ENCODE measurements at places on chromosomes 3 and 15.

- no peak for DNase-seq
Measured at GRCh38 chr15:38547255-38547997, 17.2 kb downstream of the RASGRP1 start.

DNA sequence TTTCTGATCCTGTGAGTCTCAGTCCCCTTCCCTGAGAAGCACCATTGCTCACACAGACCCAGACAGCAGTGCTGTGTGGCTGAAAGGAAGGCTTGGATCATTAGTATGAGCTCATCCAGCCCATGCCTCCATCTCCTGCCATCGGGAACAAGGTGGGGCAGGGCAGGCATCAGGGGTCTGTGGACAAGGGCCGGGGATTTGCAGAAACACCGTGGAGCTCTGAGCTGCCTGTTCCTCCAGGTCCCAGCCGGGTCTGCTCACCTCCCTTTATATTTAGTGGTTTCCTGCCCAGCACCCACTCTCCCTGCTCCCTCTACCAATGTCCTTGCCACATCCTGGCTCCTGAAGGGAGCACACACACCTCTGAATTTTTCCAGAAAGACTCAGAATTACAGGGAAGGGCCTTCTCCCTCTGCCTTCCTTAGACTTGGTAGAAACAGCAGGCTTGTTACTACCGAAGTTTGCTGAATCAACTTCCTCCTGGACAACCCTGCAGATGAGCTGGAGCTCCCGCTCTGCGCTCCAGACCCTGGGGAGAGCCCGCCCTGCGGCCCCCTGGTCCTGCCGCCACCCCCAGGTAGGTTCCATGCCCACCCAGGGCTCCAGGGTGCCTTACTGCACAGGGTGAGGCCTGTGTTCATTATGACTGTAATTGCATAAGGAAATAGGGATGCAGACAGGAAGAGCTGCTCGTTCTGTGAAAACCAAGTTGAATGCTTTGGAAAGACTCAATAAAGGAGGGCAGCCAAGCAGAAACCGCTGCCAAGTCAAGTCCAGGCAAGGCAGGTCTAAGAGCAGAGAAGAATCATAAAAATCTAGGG lies 128.1 kb downstream of the NSMCE3 start:
- DNase-seq = no peak

DNA sequence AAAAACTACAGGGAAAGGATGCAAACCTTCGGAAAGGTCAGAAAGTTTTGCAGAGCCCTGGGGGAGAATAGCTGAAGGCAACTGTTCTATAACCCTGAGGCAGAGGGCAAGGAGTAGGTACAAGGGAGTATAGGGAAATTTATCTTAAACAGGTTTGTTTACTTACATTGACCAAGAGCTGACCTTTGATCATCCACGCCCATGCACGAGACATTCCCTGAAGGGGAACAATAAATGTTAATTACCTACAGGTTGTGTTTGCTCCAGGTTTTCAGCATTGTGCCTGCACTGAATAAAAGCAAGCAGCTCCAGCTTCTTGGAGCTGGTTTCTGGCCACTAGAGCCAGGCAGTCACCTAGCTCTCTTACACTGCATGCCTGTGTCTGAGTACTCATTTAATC lies 524.5 kb upstream of the TGFBR2 start:
- DNase-seq = no peak

GRCh38 chr3:21621181-21621651 lies 129.8 kb downstream of the ZNF385D start:
- no peak for DNase-seq

DNA sequence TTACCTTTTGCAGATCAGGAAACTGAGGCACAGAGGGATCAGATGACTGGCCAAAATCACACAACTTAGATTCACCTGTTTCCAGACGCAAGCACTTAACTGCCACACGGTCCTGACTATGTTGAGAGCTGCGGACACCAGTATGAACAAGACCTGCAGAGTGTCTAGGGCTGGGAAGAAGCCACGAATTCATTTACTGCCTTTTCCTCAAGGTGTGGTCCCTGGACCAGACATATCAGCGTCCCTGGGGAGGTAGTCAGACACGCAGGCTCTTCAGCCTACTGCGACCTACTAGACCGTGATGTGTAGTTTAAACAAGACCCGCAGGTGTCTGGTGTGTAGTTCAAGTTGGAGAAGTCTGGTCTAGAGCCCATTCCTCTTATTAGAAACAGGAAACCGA lies 541 bp upstream of the SLC6A11 start:
- DNase-seq = no peak

GRCh38 chr15:39128746-39129145 lies 452.1 kb upstream of the THBS1 start:
- no peak for DNase-seq

DNA sequence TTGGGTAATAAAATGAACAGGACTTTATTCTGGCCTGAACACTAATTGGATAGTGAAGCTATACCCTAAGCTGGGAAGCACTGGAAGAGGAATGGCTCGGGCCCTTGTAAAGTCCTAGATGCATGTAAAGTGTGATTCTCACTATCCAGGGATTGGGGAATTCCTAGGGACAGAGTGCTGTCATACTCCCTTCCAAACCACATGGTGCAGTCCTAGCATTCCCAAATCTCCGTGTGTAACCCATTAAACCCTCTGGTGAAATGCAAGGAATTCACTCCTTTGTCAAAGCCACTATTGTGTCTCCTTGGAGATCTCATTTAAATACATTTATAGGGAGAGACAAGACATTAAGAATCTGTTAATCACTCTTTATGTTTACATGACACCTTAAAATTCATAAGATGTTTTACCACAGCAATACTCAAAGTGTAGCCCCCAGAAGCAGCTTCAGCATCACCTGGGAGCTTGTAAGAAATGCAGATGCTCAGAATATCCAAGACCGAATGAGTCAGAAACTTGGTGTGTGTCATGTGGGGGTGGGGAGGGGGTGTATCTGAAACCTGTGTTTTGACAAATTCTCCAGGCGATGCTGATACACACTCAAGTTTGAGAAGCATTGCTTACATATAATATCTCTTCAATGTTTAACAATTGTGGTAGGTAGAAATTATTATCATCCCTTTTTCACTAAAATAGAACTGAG lies 121.8 kb upstream of the NPHP3 start:
- no peak for DNase-seq

DNA sequence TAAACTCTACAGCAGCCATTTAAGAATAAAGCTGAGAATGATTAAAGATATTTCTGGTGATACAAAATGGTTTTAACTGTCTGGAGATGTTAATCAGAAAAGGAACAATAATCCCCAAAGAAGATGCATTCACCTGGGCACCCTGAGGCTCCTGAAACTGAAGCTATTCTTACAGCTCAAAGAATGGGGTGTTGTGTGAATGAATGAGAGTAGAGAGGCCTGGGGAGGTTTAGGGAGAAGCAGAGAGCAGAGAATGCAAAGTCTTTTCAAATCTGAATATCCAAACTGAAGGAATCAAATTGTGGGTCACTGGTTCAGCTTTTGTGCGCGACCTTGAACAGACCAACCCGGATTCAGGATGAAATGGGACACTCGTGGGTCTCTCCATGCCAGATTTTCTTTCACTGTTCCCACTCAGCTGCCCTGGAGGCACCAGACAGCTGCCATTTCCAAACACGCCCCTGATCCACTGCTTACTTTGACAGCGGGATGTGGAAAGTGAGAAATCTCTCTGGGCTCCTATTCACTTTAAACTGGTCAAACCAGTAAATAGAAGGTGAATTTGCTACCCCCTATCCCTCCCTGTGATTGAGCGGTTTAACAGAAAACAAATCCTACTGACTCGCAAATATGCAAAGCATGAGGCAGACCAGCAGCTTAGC lies 485.5 kb upstream of the THBS1 start:
- no peak for DNase-seq

- no peak for DNase-seq
Measured at GRCh38 chr3:184470551-184470950, 90.7 kb downstream of the CHRD start.

DNA sequence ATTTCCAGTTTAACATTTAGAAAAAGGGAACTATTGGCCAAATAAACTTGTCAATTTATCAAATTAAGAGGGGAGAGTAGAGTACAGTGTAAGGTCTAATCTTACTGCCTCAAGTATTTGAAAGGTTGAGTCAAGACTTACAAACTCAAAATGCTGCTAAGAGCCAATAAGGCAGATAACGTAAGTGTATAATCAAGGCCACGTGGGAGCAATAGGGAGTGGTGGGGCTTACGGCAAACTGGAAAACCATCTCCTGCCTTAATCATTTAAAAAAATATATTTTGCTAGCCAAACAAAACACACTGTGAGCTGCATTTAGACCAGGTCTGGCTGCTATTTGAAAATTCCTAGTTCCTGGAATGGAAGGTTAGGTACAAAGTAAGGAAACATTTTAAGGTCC lies 107.3 kb upstream of the FRMD4B start:
- DNase-seq = no peak

DNA sequence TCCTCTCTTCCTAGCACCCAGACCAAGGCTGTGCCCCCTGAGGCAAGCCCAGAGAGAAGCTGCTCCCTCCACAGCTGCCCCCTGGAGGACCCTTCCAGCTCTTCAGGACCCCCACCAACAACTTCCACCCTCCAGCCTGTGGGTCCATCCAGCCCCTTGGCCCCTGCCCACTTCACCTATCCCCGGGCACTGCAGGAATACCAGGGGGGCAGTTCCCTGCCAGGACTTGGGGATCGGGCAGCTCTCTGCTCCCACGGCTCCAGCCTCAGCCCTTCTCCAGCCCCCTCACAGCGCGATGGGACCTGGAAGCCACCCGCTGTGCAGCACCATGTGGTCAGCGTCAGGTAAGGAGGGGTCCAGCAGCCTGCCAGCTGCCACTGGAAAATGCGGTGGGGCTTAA lies 5.6 kb downstream of the DISP2 start:
- DNase-seq = no peak

DNA sequence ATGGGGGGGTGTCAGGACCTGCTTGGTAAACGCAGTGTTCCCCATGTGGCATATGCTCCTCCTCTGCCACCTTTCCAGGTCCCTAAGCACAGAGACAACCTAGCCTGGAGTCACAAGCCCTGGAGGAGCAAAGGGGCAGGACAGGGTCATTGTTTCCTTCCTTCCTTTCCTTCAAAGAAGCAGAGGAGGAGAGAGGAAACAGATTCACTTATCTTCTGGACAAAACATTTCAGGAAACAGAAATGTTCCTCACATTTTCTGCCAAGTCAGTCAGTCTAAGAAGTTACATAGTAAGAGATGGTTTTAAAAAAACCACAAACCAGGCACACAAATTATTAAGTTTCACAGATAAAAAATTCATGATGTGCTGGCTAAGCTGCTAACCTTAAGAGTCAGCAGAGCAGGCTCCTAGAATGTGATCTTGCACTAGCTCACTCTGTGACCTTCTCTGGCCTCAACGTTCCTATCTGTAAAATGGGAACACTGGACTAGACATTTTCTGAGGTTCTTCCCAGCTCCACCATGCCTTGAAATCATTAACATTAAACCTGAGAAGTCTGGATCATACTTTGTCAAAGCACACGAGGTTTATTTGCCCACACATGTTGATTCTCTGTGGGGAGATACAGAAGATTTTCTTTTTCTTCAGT lies 47.9 kb downstream of the ATP13A5 start:
- DNase-seq = no peak

- no peak for DNase-seq
Measured at GRCh38 chr15:82021992-82022391, 23.8 kb downstream of the MEX3B start.

DNA sequence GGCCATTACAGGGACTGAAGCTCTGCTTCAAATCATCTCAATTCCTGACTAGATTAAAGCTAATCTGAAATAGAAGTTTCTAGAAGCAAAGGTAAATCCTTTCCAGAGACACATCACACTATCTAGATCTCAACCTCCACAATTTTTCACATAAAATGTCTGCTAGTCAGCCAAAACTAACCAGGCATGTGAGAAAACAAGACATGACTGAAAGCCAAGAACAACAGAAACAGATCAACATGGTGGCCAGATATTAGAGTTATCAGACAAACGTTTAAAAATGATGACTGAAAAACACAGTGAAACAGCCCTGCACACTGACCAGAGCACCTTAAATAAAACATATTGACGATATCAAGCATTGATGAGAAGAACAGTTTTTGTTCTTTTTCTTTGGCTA lies 59.1 kb downstream of the SUMF1 start:
- DNase-seq = no peak

All from thoracic aorta (tissue), 2 donors.